Left renal pelvis (tissue), 4 donors: ENCODE measurements at places on chromosomes 2 and 18.

GRCh38 chr2:230913406-230914143 is 11.5 kb downstream of the GPR55 start:
- DNase-seq, result no peak

DNA sequence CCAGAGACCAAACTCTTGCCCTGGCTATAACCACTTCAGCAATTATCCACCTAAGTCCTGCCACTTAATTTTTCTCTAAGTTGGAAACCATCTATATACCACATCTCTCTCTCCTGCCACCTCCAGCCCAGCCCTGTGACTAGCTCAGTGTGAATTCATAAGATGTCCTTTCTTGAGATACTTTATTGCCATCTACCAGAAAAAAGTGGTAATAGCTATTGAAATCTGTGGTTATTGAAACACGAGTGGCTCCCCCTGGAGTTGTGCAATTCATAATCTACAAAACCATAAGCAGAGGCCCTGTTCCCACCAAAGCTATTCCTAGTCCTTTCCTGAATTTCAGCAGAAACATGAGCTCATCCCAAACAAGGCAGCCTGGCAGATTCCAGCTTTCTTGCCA is 324.0 kb downstream of the TXNL1 start:
- DNase-seq, result no peak

DNA sequence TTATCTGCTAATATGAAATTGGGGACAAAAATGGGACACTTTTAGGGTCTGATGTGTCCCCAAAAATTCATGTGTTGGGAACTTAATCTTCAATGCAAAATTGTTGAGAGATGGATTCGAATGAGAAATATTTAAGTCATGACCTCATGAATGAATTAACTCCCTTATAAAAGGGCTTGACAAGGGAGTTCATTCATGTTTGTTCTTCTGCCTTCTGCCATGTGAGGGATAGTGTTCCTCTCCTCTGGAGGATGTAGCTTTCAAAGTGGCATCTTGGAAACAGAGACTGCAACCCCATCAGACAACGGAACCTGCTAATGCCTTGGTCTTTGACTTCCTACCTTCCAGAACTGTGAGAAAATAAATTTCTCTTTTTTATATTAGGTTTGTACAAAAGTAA is 89.2 kb upstream of the LINC00305 start:
- DNase-seq, result no peak

DNA sequence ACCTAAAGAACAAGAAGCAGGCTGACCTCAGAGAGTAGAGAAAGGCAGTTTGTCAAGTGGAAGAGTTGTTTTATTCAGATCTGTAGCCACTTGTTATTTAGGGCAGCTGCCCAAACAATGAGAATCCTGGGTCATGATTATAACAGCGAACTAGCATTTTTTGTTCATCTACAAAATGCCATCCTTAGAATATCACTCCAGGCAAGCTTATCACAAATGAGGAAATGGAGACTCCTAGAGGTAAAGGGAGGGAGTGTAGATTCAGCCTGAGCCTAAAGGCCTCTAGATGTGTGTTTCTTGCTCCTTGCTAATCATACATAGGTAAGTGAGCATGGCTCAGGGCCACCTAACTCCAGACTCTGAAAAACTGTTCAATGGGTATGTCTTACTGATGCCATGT is 126.1 kb downstream of the HNMT start:
- DNase-seq, result no peak

DNA sequence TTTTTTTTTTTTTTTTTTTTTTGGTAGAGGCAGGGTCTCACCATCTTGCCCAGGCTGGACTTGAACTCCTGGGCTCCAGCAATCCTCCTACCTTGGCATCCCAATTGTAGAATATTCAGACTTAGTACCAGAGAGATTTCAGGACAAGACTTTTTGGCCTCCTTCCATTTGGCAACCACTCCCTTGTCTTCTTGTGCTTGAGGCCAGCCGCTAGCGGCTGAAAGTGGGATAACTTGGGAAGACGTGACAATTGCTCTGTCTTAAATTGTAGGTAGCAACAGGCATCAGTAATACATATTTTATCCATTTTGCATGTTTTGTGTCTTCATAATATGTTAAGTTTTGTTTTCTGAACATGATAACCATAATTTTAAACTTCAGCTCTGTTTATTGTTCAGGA is 53.3 kb upstream of the TTN start:
- DNase-seq, result no peak

GRCh38 chr2:83633423-83633822 is 825.7 kb downstream of the SUCLG1 start:
- DNase-seq, result no peak

DNA sequence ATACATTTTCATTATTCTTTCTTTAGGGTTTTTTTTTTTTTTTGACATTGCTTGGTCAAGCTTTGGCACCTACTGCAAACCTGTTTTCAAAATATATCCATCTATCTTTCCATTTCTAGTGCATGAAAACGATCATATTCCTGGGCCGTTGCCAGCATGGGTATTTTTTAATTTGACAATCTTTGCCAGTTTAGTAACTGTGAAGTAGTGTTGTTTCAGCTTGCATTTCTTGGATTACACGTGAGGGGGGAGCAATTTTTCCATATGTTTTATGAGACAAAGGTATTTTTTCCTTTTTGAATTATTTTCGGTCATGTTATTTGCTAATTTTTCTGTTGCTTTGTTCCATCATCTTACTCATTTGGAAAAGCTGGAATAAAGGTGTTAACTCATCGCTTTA is 40.9 kb downstream of the TSHZ1 start:
- no peak for DNase-seq

DNA sequence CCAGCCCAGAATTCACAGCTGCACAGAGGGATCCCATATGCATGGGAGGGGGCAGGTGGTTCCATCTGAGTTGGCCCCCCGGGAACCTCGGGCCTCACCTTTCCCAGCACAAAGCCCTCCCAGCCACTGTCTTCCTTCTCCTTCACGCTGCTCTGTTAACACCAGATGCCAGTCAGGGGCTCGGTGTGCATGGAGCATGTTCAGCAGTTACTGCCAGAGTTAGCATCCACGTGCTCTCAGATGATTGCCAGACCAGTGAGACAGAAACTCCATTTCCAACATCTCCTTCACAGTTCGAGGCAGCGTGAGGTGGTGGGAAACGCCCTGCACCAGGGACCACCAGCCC is 101.0 kb downstream of the PTGR3 start:
- no peak for DNase-seq

GRCh38 chr2:73133566-73134197 is 20.9 kb upstream of the RAB11FIP5 start:
- DNase-seq, result no peak

- DNase-seq, result no peak
These were observed 31.5 kb downstream of the TMEM37 start for GRCh38 chr2:119463136-119463535.

GRCh38 chr18:49250816-49251388 is 209.5 kb downstream of the DYM start:
- no peak for DNase-seq

- no peak for DNase-seq
These were observed 572.6 kb downstream of the ARHGAP15 start for GRCh38 chr2:143701785-143702184.

GRCh38 chr18:72867746-72868584 is at the start of gene NETO1:
NETO1 (minus strand) TSS chr18:72867987; CDS start chr18:72867291, 696 bp downstream.
- DNase-seq, result no peak

DNA sequence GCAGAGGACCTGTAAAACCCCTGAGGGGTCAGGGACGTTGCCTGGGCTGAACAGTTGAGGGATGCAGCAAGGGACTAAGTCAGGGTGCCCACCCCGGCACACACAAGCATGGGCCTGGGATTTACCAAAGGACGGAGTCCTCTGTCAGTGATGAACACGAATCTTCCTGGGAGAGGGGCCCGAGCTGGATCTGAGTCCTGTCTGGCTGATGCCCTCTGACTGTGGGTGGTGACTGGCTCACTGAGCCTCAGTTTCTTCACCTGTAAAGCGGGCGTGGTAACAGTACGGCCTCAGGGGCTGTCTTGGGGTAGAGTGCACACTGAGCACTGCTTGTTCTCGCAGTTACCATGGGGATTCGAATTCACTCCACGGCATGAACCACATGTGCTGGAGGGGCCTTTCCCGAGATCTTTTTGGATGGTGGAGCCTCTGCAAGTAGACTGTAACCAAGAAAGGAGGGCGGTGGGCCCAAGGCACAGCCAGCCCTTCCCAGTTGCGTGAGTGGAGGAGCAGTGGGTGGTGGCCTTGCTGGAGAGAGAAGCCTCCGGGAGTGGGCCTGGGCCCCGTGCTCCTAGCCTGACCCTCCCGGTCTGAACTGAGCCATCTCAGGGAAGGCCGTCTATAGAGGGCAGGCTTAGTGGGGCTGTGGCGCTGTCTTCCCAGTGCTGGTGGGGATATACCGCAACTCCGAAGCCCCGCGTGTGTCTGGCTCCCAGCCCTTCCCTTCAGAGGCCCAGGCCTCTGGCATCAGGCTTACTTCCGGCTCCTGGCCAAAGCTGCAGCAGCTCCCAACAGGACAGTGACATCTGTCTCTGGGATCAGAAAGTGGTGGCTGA is 130.8 kb upstream of the HS6ST1 start:
- no peak for DNase-seq

DNA sequence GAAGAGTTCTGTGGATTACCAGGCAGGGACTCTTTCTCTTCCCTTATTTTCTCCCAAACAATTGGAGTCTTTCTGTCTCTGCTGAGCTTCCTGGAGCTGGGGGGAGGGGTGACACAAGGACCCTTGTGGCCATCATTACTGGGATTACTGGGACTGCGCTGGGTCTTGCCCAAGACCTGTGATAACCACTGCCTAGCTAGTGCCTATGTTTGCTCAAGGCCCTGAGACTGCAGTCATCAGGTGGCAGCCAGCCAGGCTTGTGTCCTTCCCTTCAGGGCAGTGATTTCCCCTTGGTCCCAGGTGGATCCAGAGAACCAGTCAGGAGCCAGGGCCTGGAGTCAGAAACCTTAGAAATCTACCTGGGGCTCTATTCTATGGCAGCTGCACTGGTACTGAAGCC is 355.6 kb downstream of the PARD3B start:
- DNase-seq, result no peak

DNA sequence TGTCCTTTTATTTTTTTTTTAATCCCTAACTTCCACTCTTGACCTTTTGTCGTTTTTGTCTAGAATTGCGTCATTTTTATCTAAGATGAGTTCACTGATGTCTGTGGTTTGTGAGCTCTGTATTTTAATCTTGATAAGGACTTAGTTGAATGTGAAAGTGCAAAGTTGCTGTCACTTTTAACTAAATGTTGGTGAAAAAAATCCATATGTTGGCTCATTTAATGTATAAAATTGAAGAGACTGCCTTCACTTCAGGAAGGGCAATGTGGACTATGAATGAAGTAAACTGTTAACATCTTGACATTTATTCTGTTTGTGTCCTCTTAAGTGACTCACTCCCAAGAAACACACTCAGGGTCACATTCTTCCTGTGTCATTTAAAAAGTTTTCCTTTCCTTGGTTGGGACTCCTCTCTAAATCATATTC is 256.6 kb upstream of the RASGRP3 start:
- no peak for DNase-seq

DNA sequence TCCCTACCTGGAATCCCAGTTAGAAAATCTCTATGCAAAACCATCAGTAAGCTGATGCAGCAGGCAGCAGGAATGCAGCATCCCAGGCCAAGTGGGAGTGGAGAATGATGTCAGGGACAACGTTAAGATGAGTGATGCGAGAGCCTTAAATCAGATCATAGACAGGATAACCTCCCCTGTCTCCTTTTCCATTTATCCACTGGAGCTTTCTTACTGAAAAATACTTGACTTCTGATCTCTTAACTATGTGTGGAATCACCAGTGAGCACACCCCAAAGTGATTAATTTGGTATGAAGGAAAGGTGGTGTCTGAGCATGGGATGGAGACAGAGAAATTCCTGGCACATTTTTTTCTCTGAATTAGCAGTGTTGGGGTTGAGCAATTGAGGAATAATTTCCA is 98.0 kb downstream of the RND3 start:
- DNase-seq, result no peak

- DNase-seq, result no peak
These were observed 8.6 kb upstream of the RND3 start for GRCh38 chr2:150495993-150496627.

- no peak for DNase-seq
These were observed 3.0 kb downstream of the CALCRL start for GRCh38 chr2:187445051-187445450.

GRCh38 chr2:38237311-38237710 is 139.8 kb downstream of the ATL2 start:
- DNase-seq, result no peak

- no peak for DNase-seq
These were observed at the start of gene IL1R2 for GRCh38 chr2:101991721-101992145. IL1R2 (plus strand) TSS chr2:101991960; CDS start chr2:102008576, 16,616 bp downstream.

DNA sequence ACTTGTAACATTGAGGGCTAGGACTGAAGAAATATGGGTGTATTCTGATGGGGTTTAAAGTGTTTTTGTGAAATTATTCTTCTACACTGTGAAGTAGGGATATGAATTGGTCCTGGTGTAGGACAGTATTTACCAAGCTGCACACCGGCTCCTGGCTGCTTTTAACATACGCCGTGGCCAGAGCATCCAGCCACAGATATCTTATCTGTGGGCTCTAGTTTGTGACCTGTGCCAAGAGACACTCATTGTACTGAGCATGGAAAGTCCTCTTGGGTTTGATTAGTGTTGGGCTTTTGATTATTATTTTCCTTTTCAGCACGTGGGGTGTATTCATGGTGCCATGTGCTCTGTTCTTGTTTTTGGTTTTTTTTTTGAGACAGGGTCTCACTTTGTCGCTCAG is 8.0 kb downstream of the USP39 start:
- no peak for DNase-seq

GRCh38 chr18:64966667-64967066 is 784.1 kb upstream of the CDH7 start:
- no peak for DNase-seq

DNA sequence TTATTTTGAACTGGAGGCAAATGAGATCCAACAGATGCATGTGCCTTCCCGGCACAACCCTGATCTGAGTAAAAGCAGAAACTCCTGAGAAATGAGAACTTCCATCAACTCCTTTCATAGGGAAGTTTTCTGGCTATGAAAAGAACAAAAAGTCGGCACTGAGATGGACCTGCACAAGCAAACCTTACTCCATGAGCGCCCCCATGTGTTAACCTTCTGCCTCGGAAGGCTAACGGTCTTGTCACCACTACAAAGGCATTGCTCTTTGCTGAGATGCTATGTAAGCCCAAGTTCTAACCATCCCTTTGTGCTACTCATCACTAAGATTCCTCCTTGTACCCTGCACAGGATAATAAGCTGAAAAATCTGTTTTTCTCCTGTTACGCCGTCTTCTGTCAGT is 57.3 kb upstream of the SULT1C3 start:
- no peak for DNase-seq

DNA sequence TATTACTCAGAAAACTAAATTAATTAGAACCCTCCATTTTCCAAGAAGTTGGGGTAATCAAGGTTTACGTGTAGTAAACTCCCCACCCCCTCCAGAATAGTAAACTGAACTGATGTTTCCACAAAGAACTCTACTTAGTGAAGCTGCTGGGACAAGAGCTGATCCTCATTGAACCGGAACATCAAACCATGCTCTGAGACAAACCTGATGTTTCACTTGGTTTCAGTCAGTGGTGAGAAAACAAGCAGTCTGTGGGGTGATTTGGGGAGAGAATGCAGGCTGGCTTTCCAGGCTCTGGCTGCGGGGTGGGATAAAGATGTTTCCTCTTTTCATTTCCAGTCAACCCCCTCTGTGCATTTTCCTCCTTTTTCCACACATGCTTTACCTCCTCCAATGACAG is 38.2 kb downstream of the CELF4 start:
- no peak for DNase-seq

GRCh38 chr2:120661551-120661950 is 74.1 kb upstream of the GLI2 start:
- no peak for DNase-seq
